ELR (cell line): ENCODE measurements at places on chromosomes 16 and 17.
A peak's percentile ranks its signal among the peaks of the same experiment; 100 is the strongest.

DNA sequence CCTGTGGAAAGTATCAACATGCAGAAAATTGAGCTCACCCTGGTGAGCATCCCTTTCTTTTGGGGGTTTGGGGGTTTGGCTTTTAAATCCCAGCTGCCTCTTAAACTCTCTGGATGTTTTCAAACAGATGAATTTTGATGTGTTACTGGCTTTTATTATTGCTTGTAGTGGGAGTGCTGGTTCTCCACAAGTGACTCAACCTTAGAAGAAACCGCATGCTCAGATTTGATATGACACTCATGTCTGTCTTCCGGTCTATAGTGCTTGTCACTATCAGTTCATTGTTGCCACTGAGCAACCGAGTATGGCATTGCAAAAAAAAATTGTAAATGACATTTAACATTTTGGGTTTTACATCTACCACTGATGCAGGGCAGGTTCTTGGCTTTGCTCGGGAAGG, 104.5 kb downstream of the HS3ST4 start:
- no peak for DNase-seq

DNA sequence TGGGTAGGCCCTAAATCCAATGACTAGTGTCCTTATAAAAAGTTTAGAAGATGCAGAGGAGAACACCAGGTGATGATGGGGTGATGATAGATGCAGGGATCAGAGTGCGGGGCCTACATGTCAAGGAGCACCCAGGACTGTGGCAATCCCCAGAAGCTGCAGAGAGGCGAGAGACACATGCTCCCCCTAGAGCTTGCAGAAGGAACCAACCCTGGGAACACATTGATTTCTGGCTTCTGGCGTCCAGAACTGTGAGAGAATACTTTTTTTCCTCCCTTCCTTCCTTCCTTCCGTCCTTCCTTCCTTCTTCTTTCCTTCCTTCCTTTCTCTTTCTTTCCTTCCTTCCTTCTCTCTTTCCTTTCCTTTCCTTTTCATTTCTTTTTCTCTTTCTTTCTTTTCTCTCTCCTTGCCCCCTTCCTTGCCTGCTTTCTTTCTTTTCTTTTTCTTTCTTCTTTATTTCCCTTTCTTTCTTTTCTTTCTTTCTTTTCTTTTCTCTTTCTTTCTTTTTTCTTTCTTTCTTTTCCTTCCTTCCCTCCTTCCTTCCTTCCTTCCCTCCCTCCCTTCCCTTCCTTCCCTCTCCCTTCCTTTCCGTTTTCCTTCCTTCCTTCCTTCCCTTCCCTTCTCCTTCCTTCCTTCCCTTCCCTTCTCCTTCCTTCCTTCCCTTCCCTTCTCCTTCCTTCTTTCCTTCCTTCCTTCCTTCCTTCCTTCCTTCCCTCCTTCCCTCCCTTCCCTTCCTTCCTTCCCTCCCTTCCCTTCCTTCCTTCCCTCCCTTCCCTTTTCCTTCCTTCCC, 134.3 kb downstream of the HAPSTR1 start:
- DNase-seq, result peak; percentile 34

DNA sequence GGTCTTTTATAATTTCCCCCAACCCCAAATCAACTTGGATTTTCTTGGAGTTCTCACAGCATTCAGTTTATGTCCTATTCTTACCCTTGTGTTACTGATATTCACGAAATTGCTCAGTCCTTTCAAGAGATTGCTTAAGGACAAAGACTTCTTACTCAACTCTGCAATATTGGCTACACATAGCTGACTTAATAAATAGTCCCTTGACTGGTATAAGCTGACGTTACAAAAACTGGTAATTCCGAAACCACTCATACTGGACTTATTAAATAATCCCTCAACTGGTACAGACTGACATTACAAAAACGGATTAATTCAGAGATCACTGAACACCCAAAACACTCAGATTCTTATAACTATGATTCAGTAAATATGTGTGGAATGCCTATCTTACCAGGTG, 860 bp downstream of the TIGD7 start:
- DNase-seq, result peak; percentile 27

- no peak for DNase-seq
Observed at GRCh38 chr16:85134789-85135142, 22.5 kb upstream of the CIBAR2 start.

DNA sequence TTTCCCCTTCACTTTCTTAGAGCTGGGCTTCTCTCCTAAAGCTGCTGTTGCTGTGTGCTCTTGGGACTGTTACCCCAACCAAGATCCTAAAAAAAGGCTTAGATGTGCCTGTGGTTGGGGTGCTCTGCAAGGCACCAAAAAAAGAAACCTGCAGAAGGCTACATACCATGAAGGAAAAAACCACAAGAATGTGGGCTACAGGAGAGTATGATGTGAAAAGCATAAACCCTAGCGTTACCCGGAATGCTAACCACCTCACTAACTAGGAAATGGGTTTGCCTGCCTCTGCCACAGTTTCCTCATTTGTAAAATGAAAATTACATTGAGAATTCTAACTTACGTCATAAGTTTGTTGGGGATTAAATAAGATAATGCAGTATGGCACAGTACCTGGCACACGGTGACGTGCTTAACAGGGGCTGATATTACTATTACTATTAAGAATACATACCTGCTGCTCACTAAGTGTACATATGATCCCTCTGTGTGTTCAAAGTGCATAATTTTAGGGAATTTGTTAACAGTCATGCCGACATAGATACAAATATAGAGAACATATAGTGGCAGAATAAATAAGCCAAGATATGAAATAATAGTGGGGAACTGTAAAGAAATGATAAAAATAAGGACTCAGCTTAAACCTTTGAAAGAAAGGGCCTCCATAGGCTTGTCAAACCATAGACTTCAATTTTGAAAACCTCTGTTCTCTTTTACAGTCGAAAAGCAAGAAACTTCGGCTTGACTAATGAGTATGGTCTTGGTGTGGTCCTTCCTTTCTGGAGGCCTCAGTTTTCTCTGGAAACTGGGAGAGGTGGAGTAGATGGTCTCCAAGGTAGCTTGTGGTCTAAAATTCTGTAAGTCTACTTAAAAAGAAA, 177.8 kb upstream of the TBX2 start:
- no peak for DNase-seq

DNA sequence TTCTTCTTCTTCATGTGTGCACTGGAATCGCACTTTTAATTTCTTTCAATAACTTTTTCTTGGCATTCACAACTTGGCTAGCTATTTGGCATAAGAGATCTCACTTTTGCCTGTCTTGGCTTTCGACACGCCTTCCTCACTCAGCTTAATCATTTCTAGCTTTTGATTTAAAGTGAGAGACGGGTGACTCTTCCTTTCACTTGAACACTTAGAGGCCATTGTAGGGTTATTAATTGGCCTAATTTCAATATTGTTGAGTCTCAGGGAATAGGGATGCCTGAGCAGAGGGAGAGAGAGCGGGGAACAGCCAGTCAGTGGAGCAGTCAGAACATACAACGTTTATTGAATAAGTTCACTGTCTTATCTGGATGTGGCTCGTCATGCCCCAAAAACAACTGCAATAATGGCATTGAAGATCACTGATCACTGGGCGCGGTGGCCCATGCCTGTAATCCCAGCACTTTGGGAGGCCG, 200.3 kb downstream of the SEC14L1 start:
- no peak for DNase-seq

- peak; percentile 78 for DNase-seq
Observed at GRCh38 chr17:55726440-55726839, 3.8 kb upstream of the TMEM100 start.

GRCh38 chr16:30997725-30998711, 12.4 kb downstream of the STX1B start:
- peak; percentile 97 for DNase-seq

DNA sequence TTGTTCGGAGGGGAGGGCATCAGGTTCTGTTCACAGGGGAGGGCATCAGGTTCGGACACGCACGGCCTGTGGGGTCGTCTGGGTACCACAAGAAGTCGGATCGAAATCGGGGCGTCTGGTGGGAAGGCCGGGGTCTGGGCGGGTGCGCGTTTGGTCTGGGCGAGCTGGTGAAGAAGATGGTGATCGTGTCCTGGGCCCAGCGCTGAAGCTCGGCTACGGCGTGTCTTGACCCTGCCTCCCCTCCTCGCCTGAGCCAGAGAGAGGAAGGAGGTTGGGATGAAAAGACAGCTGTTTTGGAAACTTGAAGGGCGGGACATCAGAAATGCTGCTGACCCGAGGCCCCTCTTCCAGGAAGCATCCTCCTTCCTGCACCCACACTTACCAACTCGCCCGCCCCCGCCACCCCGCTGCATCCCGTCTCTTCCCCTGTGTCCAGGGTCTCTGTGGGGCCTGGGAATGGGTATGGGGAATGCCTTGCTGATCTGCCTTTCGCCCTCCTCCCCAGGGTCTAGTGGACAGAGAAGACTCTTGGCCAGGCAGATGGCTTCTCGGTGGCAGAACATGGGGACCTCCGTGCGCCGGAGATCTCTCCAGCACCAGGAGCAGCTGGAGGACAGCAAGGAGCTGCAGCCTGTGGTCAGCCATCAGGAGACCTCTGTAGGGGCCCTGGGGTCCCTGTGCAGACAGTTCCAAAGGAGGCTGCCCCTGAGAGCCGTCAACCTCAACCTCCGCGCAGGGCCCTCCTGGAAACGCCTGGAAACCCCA, 498 bp downstream of the PIMREG start:
- no peak for DNase-seq

DNA sequence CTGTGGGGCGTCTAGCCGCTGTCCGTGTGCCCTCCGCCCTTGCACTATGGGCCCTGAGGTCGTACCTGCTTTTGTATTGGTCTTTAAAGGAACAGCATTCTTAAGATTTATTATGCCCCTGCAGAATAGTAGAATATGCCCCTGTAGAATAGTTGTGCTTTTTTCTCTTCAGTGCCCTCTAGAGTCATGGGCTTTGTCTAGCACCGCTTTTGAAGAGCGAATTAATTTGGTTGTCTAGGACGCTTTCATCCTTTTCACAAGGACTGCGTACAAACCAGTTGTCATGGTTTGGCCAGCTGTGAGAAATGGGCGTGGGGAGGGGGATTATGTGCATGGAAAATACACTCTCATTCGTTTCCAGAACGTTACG, 621 bp downstream of the CEP95 start:
- peak; percentile 83 for DNase-seq

- no peak for DNase-seq
Observed at GRCh38 chr17:44807817-44808155, 22.3 kb downstream of the GJC1 start.

DNA sequence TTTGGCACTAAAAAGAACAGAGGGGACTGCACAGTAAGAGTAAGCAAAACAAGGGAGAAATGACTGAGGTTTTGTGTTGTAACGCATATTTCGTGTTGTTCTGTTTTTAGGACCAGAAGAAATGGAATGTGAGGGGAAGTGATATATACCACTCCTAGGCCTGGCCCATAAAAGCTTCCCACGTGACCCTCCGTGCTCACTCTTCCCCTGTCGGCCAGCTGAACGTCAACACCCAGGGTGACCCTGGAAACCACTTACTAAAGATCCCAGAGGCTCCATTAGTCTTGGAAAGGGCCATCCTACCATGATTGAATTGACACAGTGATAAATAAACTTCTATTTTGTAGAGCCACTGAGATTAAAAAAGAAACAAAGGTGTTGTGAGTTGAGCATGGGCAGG, 79.8 kb downstream of the HELZ start:
- no peak for DNase-seq

DNA sequence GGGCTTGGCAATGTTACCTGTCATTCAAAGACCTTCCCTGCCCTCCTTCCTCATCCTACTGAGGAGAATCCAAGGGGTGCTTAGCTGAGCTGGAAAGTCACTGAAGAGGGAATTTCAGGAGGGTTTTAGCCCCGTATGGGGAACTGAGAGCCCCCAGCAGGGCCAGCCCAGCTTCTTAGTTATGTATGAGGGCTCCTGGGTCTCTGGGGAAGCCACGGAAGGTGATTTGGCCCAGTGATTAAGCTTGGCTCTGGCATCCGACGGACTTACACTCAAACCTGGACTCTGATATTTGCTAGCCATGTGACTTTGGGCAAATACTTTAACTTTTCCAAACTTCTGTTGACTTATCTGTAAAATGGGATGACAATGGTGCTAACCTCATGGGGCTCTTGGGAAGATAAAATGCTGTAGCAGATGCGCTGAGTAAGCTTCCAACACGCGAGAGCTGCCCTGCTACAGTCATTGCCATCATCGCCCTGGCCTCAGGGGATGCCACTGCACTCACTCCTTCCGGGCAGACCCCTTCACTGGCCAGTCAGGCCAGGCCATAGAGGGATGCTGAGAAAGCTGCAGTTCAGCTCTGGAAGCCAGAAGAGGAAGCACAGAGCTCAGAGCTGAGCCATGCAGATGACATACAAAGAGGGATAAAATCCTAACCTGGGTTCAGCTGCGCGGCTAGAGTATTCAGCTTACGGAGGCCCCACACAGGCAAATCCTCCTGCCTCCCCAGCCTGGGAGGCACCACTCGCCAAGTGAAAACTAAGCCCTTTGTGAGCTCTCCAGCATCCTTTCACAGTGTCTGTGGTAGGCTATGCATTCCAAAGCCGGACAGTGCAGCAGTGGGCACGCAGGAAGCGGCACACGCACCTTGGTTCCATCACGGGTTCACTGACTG, 44.9 kb upstream of the PIK3R6 start:
- no peak for DNase-seq

DNA sequence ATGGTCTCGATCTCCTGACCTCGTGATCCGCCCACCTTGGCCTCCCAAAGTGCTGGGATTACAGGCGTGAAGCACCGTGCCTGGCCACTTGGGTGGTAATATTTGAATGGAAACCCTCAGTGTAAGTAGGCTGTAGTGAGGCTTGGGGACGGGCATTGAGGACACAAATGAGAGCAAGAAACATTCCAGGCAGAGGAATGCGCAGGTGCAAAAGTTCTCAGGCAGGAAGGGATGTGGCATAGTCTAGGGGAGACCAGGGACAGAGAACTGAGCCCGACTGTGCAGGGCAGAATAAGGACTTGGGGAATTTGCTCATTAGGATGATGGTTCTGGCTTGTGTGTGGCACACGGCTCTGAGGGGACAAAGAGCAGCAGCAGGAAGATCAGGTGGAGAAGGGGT, 54.8 kb downstream of the GRB2 start:
- no peak for DNase-seq

GRCh38 chr16:4693956-4694641, 737 bp downstream of the NUDT16L1 start:
- peak; percentile 24 for DNase-seq

DNA sequence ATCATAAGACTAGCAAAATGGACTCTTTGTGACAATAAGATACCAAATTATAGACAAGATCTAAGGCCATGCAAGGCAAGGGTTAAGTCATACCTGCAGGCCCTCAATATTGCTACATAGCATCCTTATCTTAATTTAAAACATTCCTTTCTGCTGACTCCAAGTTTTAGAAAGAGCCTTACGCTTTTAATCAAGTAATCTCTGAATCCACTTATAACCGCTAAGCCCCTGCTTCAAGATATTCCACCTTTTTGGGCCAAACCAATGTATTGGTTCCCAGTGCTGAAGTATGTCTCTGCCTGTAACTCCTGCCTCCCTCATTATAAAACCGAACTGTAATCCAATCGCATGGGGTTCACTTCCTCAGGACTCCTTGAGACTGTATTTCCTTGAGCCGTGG, 255.4 kb downstream of the PHKB start:
- no peak for DNase-seq

DNA sequence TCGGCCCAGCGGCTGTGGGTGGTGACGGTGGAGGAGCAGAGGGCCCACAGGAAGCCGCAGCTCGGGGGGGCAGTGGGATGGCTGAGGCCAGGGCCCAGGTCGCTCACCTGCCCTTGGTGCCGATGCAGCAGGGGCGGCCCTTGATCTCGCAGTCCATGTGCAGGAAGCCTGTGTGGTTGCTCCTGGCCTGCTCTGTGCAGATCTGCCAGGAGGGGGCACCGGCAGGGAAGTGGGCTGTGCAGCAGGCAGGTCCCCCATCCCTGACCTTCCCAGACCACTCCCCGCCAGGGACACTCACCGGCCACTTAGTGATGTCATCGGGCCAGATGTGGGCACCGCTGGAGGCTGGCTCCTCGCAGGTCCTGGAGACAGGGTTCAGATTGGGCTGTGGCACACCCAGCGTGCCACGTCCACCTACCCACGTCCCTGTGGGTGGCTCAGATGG, 6.2 kb downstream of the AANAT start:
- DNase-seq, result peak; percentile 47
